ENCODE measurements at places on chromosomes 3 and 15.

DNA sequence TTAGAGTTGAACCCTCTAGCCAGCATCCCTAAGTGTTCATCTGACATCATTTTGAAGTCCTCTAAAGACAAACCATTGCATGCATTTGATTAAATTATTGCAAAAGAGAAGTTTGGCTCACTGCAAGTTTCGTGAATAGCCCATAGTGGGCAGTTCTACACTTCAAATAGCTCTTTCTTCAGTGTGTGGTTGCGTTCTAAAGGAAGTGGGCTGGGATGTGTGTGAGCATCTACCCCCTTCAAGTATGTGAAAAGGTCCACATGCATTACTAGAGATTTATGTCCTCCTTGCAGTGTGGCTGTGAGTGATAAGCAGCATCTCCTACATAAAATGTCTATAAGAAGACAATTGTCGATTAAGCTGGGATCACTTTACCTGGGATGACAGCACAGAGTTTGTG, 54.6 kb downstream of the SST start:
- no peak for DNase-seq

- DNase-seq = no peak
These were observed 1.7 kb downstream of the PLCD1 start for GRCh38 chr3:38027466-38028465.

- no peak for DNase-seq
These were observed 118.1 kb downstream of the SLC25A26 start for GRCh38 chr3:66338927-66339326.

DNA sequence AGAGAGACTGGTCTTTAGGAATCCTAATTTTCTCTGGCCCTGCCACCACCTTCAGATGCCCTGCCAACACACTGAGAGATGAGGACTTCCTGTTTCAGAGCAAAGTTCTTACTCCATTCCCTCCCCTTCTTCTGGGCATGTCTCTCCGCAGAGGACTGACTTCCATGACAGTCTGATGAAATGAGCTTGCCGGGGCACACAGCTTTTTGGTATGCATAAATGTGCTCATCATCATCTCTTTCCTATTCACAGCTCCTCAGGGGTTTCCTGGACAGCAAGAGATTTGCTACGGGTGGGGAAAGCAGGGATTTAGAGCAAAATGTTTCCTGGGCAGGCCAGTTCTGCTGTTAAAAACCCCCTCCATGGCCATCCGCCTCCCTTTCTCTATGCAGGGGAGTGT, 27.6 kb upstream of the SEMA6D start:
- DNase-seq = no peak

GRCh38 chr3:11985866-11986265, 18.3 kb upstream of the SYN2 start:
- DNase-seq = no peak

DNA sequence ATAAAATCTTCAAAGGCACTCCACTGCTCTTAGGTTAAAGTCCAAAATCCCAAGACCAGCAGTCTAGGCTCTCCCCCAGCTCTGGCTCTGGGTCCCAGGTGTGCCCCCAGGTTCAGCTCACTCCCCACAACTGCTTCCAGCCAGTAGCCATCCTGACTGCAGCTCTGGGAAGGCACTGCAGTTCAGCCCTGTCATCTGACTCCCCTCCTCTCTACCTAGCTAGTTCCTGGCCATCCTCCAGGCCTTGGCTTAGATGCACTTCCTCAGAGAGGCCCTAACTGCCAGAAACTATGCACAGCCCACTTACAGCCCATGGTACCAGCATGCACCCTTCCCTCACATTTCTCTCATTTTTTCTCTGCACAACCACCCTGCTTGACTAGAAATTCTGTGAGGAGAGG, 25.5 kb downstream of the TBC1D2B start:
- no peak for DNase-seq

GRCh38 chr3:10597733-10598132, 92.3 kb upstream of the ATP2B2 start:
- DNase-seq = no peak

GRCh38 chr3:50340448-50341329, at the start of gene RASSF1:
Gene RASSF1, minus strand, starts transcription at chr3:50340836. Its CDS starts 31 bp downstream, at chr3:50340805.
- no peak for DNase-seq

DNA sequence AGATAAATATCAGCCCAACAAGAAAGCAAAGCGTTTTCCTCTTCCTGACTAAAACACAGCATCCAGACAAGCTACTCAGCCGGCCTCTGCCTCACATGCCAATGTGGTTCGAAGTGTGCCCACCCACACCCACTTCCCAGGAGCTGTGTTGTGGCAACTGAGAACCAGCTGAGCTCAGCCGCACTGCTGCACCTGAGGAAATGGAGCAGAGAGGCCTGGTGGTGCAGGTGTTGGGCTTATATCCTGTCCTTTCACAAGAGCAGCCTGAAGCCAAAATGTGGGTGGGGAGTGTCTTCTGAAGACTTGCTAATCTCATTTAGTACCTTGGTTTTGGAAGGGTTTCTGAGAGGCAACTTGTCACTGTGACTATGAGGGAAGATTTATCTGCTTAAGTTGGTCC, 23.0 kb upstream of the RETNLB start:
- no peak for DNase-seq

GRCh38 chr3:50268703-50269451, at the start of gene SEMA3B:
Gene SEMA3B, plus strand, starts transcription at chr3:50269147. Its CDS starts 94 bp downstream, at chr3:50269241.
- peak; percentile 56 for DNase-seq

GRCh38 chr15:31212326-31213080, 111.0 kb upstream of the TRPM1 start:
- DNase-seq = no peak

DNA sequence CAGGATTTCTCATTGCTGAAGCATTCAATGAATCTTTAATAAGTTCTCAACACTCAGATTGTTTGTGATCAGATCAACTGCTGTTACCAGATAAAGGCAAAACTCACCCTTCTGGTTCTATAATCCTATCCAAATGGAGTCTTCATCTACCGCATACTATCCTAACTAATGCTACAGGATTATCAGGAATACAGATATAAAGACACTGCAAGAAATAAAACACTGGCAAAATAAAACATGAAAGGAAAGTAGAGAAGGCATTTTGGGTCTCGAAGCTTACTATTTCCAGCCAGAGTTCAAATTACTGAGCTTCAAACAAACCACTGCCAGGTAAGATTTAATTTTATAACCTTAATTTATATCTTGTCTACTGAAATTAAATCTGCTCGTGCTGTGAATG, 524 bp downstream of the CHRM5 start:
- no peak for DNase-seq

DNA sequence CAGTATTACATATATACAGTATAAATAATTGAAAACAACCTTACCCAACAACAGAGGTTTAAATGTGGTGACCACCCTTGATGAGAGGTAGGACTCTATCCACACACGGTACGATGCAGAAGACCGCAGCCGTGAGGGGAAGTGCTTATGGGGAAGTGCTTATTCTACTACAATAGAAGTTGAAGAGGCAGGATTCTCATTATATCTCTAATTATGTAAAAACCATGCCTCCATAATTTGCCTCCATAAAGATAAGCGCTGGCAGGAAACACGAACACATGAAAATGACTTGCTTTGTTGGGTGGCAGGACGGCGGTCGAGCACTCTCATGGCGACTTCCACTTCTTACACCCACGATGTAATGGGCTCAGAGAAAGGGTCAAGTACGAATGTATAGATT, 7.2 kb upstream of the MUC13 start:
- DNase-seq = no peak

- peak; percentile 53 for DNase-seq
These were observed 643 bp upstream of the RNU5B-1 start for GRCh38 chr15:65303687-65304380.

DNA sequence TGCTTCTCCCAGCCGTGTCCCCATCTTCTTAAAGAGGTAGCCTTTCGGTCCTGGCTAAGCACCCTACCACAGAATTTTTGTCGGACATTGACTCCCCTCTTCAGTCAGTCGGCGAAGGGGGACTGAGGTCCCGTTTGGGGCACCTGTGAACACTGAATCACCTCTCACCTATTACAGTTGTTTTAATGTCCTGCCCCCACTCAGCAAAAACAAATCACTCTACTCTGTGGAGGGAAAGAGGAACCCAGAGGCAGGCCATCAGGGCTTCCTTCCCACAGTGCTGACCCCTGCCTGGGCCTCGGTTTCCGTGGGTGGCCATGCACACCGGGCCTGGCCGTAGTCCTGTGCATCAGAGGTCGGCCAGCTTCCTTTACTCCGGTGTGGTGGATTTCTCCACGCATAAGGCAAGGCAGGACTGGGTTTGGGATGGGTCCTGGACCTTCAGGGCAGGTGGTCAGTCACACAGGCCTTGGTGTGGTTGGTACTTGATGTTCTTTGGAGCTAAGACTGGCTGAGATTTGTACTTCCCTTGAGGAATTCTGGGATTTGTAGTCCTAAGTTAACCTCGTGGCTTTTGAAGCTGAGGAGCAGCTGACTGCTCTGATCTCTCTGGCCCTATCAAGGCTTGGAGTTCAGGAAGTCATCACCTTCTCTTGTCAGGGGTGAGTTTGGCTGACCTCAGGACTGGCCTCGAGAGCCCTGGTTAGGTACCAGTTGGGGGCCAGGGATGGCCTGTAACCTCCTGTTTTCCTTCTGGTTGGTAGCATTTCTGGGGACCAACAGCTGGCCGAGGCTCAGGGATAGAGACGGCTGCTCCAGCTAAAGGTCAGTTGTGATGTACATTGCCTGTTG, 627 bp upstream of the FAM131A start:
- DNase-seq = peak; percentile 65

DNA sequence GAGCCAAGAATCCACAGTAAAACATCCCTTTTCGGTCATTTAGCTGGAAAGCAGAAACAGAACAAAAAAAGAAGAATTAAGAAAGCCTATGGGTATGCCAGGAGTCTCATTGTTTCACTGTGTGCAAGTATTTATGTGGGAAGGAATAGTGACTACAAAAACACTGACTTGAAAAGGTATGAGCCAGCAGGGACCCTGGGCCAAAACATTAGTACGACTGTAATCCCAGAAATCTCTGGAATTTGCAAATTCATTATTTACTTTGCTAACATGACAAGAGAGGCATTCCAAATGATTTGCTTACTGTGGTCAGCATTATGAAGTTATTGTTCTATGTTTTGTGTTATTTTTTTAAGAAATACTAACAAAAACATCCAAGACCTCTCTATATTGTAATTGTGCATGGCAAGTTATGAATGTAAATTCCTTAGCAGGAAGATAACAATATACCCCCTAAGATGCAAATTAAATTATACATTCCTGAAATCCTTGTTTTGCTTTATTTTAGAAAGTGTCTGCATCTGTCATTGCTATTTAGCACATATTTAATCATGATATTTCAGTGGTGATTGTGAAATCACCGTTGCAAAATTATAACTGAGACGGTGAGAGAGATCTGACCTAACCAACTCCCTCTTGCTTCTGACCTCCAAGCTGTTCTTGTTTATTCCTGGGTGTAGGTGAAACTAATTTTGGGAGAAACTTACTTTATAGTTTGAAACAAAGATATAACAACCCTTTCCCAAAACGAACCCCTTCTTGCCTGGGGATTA, 299.2 kb downstream of the ZPLD1 start:
- DNase-seq = no peak

DNA sequence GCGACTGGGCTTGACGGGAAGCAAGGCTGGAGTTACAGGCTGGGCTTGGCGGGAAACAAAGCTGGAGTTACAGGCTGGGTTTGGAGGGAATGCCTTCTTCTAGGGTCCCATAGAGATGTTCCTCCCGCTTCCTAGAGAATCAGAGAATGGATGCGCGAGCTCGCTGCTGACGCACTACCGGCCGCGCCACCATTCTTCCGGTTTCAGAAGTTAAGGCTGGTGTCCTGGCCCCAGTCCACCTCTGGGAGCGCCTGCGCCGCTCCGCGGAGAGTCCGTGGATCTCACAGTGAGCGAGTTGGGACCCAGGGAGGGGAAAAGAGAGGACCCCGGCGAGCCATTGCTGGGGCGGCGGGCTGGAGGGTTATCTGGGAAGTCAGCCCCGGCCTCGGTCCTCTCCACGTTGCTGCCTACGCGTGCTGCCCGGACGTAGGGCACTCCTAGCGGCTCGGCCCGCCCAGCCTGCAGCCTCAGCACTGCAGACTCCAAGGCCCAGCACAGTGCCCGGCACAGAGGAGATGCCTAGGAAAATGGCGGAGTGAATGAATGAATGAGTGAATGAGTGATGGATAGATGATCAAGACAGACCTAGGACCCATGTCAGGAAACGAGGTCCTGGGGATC, at the start of gene ZNF502:
Gene ZNF502 (plus strand): TSS at position 206 of the 621 bp plus-strand sequence. CDS start 7,602 bp downstream, outside the sequence.
- peak; percentile 86 for DNase-seq

DNA sequence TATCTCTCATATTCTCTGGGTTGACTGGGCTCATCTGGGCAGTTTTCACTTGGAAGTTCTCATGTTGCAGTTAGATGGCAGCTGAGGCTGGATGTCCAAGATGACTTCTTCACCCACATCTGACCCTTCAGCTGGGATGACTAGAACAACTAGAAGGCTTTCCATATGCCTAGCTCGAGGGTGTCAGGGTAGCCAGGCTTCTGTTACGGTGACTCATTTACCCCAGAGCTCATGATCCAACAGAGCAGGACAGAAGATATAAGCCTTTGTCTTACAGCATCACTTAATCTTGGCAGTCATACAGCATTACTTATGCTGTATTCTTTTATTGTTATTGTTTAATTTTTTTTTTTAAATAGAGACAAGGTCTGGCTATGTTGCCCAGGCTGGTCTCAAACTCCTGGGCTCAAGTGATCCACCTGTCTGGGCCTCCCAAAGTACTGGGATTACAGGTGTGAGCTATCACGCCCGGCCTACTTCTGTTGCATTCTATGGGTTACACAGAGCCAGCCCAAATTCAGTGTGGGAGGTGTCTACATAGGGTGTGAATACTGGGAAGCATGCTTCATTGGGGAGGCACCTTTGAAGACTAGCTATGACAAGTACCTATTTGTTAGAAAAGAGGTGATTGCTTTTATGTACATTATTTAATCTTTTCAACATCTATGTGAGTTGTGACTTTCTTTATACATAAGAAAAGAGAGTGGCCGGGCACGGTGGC, 10.7 kb downstream of the HMCES start:
- DNase-seq = no peak

DNA sequence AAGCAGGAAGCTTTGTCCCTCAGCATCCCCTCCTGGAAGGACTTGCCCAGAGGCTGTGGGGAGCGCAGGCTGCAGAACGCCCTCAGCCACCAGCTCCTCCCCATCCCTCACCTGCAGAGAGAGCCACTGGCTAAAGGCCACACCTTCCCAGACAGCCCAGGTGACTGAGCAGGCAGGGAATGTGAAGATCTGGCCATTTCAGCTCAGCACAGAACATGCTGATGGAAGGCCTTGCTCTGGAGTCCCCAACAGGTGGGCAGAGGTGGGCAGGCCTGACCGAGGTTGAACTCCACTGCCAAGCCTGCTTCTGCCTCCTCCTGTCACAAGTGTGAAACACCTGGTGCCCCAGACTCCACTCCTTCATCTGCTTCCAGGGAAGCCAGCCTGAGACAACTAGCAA, 50.7 kb upstream of the SEC61A1 start:
- no peak for DNase-seq

DNA sequence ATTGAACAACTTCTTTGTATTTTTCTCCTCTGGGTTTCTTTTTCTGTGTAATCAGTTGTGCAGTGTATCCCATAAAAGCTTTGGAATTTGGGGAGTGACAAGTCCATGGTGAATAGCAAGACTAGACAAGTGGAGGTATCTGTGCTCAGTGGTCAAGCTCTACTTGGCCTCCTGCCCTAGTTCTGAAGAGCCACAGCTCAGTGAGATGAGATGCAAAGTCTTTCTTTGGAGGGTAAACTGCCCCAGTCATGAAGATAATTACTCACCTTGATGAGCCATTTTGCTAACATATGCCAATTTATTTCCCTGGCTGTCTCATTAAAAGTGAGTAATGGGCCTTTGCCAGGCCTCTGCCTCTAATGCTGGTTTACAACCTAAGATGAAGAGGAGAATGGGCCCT, 271.2 kb upstream of the TRIM42 start:
- DNase-seq = no peak

All from D341Med (cell line).